ENCODE measurements at places on chromosomes 16 and 17. TPM values are rescaled to one million over a fixed set of nuclear protein-coding genes. Genes with fewer than 3 reads are reported as not detected.

FA2H gene
- polyA plus RNA-seq, result not detected

GP1BA gene
- polyA plus RNA-seq, result 0.49 TPM

DNA sequence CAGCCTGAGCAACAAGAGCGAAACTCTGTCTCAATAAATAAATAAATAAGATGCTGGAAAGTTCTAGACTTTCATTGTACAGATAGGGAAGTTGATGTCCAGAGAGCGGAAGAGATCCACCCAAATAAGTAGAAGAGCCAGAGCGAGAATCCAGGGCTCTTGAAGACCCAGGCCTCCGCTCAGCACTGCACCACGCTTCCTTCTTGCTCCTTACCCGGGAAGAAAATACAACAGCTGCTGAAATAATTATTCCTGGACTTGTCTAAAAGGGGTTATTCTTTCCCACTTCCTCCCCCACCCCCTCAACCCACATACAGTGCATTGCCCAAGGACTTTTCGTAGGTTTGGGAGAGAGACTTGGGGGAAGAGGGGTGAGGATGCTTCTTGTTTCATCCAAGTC lies 26.7 kb downstream of the CDK5RAP3 start:
- DNase-seq, result no peak

DNA sequence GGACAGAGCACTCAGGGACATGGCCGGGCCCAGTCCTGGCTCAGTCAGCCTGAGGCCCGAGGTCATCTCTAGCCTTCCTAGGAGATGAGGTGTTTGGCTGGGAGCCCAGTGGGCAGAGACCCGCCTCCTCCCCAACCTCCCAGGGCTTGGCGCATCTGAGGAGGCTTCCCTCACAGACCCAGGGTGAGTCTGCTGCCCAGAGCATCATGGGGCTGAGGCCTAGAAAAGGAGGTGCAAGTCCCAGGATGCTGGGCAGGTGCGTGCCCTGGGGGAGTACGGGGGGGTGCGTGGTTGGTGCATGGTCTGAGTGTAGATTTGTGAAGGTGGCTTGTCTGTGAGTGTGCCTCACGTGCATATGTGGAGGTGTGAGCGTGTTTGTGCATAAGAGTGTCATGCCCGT lies 4.7 kb downstream of the PDE6G start:
- DNase-seq, result no peak

GAS2L2 gene
- not detected for polyA plus RNA-seq

DNA sequence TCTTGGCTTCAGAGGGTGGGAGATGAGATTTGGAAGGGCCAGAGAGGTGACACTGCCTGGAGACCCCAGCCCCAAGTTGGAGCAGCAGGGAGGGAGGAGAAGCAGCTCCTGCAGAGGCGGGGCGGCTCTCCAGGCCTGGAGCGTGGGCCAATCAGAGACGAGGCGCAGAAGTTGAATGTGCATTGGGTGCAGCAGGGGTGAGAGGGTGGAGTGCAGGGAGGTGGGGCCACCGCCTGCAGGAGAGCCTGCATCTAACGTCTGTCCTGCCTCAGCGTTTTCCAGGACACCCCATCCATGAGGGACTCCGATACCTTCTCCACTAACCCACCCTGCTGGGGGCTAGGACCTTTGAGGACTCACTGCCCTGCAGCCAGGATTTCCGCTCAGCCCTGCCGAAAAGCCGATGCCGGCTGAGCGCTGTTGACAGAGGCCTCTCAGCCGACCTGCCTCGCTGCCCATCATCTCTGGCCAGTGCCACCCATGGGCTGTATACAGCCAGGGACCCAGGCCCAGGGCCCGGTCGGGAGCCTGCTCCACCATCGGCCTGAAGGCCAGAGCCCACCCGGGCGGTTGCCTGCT lies 146.2 kb downstream of the ENGASE start:
- no peak for DNase-seq

NPIPA2 gene
- polyA plus RNA-seq, result not detected

KRTAP1-1 gene
- polyA plus RNA-seq, result not detected

DNA sequence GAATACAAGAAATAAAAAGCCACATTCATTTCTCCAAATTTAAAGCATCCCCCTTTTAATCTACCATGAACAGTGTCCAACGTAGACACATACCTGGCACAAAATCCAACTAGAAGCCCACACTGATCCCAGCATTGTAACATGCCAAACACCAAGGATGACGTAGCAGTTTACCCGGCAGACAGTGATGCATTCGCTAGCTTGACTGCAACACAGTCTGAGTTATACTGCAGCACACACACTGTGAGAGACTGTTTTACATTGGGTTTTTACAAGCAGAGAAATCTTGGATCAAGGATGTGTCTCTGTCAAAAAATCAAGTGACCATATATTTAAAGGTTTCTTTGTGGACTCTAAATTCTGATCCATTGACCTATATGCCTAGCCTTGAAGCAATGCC lies 74.5 kb upstream of the C17orf78 start:
- DNase-seq, result no peak

- no peak for DNase-seq
Observed at GRCh38 chr17:4130715-4131114, 12.1 kb downstream of the ZZEF1 start.

DNA sequence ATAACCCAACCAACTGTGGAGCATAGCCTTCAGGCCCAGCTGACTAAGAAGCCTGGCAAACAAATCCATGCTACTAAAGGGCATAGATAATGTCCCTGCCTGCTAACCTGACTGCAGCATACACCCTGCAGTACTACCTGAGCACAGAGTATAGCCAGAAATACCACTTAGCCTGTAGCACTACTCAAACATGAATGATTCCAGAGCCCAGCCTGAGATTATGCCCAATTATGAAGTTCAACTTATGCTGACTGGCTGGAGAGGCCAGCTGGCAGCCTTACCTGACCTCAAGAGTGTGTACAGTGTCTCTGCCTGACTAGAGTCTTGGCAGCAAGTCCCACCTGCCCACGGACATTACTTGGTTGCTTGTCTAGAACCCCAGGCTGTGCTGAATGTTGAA lies 1265.3 kb downstream of the CDH11 start:
- no peak for DNase-seq

DNA sequence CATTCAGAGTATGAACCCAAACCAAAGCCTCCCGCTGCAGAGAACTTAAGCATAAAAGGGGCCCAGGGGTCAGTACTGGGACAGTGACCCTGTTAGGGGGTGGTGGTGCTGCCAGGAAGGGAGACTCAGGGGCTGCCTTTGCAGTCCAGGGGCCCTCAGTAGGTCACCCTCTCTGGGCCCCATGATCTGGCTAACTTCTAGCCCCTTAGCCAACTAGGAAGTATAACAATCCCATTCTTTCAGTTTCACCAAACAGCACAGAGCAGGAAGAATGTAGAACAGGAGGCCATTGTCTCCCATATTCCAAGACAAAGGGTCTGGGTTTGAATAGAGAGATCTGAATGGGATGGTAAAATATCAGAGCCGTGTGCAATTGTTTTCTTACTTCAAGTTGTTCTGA lies 378.6 kb upstream of the C16orf82 start:
- no peak for DNase-seq

DNA sequence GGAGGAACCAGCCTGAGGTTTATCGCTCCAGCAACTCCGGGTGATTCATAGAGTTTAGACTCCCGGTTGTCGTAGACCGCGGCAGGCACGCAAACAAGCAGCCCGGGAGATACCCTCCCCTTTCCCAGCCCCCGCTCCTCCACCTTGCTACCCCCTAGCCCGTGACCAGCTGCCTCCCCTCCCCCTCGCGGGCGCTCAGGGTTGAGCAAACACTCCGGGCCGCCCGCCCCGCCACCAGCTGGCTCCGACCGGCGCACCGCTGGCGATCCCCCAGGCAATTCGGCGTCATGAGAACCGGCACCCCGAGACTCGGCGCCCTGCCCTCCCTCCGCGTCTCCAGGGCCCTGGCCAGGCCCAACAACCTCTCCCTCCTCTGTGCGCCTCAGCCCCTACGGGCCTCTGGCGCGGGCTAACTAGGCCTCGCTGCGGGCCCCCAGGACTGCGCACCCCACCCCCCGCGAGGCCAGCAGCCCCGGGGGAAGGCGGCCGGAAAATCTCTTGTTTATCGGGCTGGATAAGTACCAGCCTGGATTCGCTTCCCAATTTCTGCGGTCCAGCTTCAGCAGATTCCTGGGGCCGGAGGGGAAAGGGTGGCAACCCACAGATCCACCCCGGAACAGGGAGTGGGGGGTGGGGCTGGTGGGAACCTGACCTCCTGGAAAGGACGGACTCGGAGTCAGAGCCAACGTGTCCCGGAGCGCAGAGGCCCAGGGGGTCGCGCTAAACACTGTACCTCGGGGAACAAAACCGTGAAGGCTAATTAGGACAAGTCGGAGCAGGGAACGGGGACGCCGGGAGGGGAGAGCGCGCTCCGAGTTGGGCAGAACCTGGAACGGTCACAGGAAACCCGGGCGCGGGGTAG lies 951 bp upstream of the GPRC5C start:
- peak; percentile 26 for DNase-seq

GRCh38 chr17:80663781-80664206 lies 119.2 kb downstream of the RPTOR start:
- DNase-seq, result no peak

PRSS8 gene
- 0.40 TPM for polyA plus RNA-seq

GRCh38 chr17:5019475-5019956 lies 15.7 kb downstream of the SLC52A1 start:
- peak; percentile 47 for DNase-seq

DNA sequence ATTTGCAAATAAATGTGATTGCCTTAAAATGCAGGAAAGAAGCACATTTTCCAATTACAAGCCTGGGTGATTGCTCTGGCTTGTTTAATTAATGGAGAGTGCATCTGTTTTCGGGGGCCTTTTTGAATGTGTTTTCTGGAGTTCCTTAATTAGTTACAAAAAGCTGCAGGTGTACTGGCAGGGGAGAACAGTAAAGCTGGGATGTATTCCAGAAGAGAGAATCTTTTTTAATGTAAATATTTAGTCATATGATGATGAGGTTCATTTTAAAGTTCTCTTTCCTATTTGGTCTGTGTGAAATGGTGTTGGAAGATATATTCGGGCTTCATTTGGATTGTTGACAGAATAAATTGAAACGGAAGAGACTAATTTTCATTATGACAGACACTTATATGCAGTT lies 70.9 kb upstream of the N4BP1 start:
- DNase-seq, result no peak

HCRT gene
- not detected for polyA plus RNA-seq

ATP2C2 gene
- polyA plus RNA-seq, result not detected

GRCh38 chr16:49440156-49441065 lies 66.8 kb downstream of the C16orf78 start:
- DNase-seq, result no peak

HOXB1 gene
- not detected for polyA plus RNA-seq

- DNase-seq, result no peak
Observed at GRCh38 chr16:58815181-58815888, 81.2 kb upstream of the GOT2 start.

KCNG4 gene
- not detected for polyA plus RNA-seq

MPV17L gene
- polyA plus RNA-seq, result not detected

DNA sequence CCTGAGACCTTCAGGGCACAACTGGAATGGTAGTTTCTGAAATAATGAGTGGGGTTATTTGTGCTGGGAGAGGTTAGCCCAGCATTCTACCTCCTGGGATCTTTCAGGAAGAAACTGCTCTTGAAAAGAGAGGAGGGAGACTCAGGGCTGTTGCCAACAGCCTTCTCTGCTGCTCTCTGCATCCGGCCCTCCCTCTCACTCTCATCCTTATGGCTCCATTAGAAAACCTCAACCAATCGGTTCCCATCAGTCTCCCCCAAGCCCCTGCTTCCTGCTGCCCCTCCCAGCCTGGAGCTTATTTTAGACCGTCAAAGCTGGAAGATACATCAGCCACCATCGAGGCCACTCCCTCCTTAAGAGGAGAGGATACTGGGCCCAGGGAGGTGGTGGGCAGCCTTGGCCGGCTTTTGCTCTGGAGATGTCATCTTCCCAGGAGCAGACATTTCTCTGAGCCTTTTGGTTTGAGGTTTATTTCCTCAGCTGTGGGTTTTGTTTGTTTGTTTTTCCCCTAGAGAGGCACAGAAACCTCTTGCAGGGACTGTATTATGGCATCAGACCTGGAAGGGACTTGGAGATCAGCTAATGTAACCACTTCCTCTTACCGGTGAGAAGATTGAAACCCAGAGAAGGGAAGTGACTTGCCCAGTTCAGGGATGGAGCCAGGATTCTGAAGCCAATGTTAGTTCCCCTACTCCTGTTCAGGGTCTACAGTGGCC lies 2.7 kb downstream of the MPRIP start:
- peak; percentile 66 for DNase-seq

DNA sequence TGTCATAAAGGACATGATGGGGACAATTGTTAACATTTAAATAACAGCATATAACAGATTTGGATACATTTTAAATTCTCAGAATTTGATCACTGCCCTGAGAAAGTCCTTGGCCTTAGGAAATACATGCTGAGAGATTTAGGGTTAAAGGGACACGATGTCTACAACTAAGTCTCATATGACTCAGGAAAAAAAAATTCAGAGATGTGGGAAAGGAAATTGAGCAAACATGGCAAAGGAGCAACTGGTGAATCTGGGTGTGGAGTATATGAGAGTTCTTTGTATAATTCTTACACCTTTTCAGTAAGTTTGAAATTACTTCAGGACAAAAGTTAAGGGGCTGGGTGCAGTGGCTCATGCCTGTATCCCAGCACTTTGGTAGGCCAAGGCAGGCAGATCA lies 18.2 kb downstream of the MPP3 start:
- no peak for DNase-seq

- DNase-seq, result no peak
Observed at GRCh38 chr16:28596115-28596630, 677 bp downstream of the SULT1A2 start.

MAP2K3 gene
- 95.9 TPM for polyA plus RNA-seq

- peak; percentile 9 for DNase-seq
Observed at GRCh38 chr17:64499805-64500486, 3.1 kb upstream of the POLG2 start.

HAP1 gene
- polyA plus RNA-seq, result not detected

TMEM204 gene
- polyA plus RNA-seq, result 5.2 TPM

GRCh38 chr17:33292981-33293867 lies at the start of gene ASIC2:
Gene ASIC2, minus strand, starts transcription at chr17:33293295.
- DNase-seq, result no peak

CRHR1 gene
- not detected for polyA plus RNA-seq

DNA sequence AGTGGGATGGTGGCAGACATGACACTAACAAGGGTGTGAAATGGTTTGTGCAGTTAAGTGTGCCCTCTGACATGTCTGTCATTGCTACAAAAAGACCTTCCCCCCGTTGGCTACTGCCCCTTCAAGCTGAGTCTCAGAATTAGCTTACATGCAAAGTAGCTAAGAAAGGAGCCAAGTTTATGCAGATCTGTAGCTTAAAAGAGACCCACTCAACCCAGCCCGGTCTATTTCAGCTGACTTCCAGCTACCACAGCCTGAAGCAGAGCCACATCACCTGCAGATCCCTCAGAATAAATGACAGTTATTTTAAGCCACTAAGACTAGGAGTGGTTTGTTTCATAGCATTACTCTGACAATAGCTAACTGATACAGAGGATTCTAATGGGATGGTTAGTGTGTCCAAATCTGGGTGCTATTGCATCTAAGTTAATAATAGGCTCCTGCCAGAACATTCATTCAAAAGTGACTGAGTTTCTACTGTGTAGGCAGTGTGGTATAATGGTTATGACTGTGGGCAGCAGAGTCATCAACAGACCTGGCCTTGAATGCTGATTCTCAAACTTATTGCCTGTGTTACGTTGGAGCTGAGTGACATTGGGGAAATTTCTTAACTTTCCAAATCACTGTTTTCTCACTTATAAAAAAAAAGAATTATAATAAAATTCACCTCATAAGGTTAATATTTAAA lies 11.7 kb downstream of the C17orf67 start:
- DNase-seq, result no peak

Data from naive B cell (primary cell).